ENCODE measurements at places on chromosomes 1 and 21. TPM values are rescaled to one million over a fixed set of nuclear protein-coding genes. Genes with fewer than 3 reads are reported as not detected.

ILF2 gene
- 81.3 TPM for total RNA-seq

SPRR2E gene
- not detected for total RNA-seq

SHCBP1L gene
- not detected for total RNA-seq

TAS1R1 gene
- not detected for total RNA-seq

F5 gene
- total RNA-seq = 2.5 TPM

CFHR1 gene
- total RNA-seq = not detected

LCE2C gene
- total RNA-seq = not detected

C1orf122 gene
- 39.0 TPM for total RNA-seq

PPIH gene
- total RNA-seq = 20.1 TPM

GPR3 gene
- not detected for total RNA-seq

LRRC39 gene
- 0.34 TPM for total RNA-seq

PRDX6 gene
- total RNA-seq = 884 TPM

TSPEAR gene
- 0.28 TPM for total RNA-seq

SMIM1 gene
- 1.6 TPM for total RNA-seq

GREM2 gene
- 6.0 TPM for total RNA-seq

CELA2A gene
- not detected for total RNA-seq

GUCA2A gene
- 2,800 TPM for total RNA-seq

LCE1B gene
- not detected for total RNA-seq

PLEKHA6 gene
- total RNA-seq = 154 TPM

DNA sequence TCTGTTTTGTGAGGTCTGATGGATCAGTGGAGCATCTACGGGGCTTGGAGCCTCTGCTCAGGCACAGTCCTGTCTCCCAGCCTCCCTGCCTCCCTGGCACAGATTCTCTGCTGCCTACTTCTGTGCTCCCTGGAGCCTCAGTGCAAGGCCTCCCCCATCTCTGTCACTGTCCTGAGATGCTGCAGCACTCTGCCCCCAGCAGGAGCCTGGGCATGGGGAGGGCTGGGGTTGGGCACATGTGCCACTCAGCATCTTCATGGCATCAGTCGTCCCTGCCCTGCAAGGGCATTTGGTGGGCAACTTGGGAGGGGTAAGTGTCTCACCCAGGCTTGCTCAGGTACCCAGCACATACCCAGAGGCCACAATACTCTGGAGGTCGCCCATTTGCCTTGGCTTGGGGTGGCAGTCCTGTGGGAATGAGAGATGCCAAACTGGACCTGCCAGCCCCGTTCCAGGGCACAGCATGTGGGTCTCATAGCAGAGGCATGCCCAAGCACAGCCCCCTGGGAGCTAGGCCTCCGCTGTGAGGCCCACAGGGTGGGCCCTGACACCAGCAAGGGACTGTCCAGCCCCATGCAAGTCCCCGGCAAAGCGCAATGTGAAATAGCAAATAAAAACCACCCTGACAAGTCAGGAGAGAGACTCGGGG is 28.7 kb downstream of the PADI3 start:
- DNase-seq = no peak

DNA sequence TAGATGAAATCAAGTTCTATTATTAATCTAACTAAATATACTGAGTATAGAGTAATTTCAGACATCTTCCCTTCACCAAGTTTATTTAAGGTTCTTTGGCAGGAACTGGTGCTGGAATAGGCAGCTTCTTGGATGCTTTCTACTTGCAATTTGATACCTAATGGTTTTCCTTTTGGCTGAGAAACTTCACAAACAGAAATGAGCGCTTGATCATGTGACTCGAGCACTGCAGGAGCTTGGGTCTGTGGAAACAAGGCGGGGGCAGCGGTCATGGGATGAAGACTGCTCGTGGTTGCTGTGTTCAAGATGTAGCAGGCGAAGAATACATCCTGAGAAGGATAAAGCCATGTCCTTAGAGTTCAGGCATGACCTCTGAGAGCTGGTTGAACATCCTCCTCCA is 136.8 kb downstream of the PTPRC start:
- DNase-seq = no peak

DNA sequence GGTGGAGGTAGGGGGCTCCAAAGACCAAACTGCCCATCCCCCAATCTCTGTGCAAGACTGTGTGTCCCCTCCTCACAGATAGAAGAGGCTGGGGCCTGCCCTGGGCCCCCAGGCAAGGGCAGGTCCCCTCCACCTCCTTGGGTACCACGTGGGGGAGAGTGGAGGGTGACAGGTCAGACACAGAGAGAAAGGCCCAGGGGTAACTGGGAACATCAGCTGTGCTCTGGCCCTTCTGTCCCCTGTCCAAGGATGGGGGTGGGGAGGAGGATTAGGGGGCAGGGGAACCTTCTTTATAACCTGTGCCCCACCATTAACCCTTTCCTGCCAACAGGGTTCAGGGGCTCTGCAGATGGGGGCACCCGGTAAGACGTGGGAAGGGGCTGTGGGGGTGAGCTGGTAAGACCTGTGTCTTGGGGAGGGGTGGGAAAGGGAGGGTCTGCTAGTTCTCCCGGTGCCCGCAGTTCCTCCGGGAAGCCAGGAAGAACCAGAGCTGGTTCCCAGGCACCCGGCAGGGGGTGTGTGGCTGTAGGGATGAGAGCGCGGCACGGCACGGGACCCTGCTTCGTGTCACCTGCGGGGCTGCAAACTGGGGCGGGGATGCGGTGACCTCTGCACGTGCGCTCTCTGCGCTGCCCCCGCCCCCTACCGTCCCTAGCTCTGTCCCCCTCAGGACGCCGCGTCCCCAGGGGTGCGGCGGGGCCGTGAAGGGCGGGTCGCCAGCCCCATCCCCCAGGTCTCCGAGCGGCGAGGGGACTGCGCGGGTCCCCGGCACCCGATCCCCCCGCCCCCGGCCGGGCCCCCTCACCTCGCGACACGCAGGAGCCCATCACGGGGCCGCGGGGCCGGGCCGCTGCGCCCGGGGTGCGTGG is 601 bp downstream of the FAM131C start:
- DNase-seq = no peak

- DNase-seq = no peak
These were observed 480.2 kb upstream of the DEPDC1 start for GRCh38 chr1:68976916-68977610.

- no peak for DNase-seq
These were observed 4.9 kb downstream of the SFT2D2 start for GRCh38 chr1:168230709-168231108.

- no peak for DNase-seq
These were observed 109.7 kb downstream of the PLXNA2 start for GRCh38 chr1:208134491-208134890.

- no peak for DNase-seq
These were observed 246.8 kb downstream of the TGFB2 start for GRCh38 chr1:218591966-218592365.

DNA sequence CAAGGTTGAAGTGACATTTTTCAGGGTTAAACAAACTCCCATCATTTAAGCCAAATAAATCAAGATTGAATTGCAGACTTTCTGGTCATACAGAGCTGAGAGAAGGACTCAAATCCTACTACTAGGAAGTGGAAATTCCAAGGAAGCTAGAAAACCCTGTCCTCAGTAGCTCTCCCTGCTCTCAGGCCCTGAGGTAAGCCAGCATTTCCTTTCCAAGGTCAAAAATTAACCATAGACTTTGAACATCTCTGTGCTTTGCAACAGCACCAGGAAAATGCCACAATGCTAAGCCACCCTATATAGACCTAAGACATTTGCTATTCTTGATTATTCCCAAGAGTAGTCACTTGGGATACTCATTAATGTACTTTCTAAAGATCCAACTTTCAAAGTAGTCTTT is 45.1 kb downstream of the LUZP1 start:
- DNase-seq = no peak

GRCh38 chr1:6570987-6571386 is 8.8 kb upstream of the ZBTB48 start:
- no peak for DNase-seq

GRCh38 chr21:37432710-37433455 is 66.3 kb downstream of the DYRK1A start:
- no peak for DNase-seq

- DNase-seq = no peak
These were observed 8.6 kb downstream of the CDC14A start for GRCh38 chr1:100360790-100361510.

DNA sequence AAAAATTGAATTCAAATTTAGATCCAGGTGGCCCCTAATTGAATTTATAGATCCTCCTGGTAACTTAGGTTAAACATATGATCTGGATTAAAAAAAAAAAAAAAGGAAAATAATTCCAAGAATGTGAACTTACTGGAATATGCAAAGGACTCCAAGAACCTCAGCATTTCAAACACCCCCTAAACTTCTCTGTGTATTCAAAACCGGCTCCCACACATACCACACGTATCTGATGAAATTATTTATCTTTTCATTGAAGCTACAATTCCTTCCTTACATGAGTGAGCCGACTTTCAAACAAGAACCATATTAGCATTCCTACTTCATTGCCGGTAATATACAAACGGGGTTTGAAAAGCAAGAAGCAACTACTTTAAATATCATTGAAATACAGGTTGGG is 61.4 kb upstream of the FMN2 start:
- DNase-seq = no peak

GRCh38 chr1:160499631-160500030 is 23.4 kb downstream of the SLAMF6 start:
- no peak for DNase-seq

- no peak for DNase-seq
These were observed 16.8 kb downstream of the RUNX3 start for GRCh38 chr1:24913274-24913604.

- DNase-seq = no peak
These were observed 117.7 kb downstream of the LACTBL1 start for GRCh38 chr1:22854688-22855565.

GRCh38 chr1:5927506-5928370 is 64.5 kb downstream of the NPHP4 start:
- peak; percentile 61 for DNase-seq

DNA sequence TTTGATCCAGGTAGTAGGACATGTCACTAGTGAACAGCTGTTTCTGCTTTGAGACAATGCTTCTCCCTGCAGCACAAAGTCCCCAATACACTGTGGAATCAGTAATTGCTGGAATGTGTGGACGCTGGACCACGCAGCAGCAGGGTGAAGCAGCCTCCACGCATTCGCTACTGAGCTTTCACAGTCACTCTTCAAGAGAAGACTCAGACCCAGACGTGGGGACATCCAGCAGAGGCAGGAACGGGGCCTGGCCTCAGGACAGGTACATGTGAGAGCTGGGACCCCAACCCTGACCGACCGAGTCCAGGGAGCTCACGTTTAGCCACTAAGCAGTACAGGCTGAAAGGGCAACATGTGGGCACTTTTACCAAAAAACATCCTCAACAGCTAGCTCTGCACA is 34.1 kb upstream of the PRDM15 start:
- DNase-seq = no peak

DNA sequence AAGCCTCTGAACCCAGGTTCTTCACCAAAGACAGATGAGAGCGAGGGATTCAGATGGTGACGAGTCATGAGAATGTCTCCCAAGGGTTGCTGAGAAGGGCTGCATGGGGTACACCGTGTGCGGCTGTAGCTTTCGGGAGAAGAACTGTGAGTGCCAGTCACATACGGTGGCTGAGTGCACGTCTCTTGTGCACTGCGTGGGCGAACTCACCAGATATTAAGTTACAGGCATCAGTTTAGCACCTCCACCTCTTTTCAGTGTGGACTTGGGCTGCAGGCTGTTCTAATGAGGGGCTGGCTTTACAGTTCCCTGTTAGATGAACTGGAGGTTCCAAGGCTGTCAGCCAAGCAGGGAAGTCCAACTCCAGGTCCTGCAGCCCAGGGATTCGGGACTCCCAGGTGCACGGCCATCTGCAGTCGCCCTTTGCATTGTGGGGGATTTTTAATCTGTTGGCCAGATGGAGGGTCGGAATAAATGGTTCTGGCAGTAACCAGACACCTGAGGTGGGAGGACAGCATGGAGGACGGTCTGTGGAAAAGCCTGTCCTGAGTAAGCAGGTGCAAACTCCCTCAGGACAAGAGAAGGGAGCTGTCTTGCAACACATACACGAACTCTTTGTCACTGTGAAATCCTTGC is 26.5 kb upstream of the AVPR1B start:
- no peak for DNase-seq

DNA sequence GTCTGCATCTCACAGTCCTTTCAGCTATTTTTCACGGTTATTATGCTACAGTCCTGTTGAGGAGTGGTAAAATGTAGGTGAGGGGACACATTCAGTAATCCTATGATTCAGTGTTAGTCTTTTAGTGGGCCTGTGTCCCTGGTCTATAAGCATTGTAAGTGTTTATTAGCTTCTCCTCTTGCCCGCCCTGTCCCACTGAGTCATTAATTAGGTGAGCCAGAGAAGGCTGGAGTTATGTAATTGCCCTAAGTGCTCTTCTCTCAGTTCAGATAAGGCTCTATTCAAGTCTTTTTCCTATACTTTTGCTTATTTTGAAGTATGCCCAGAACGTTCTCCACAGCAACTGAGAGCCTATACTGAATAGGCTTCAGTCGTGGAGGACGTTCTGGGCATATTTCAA is 76.3 kb upstream of the ZRANB2 start:
- DNase-seq = peak; percentile 27

GRCh38 chr1:180522213-180522515 is 19.8 kb upstream of the ACBD6 start:
- no peak for DNase-seq

- DNase-seq = no peak
These were observed 504 bp downstream of the DHRS3 start for GRCh38 chr1:12617511-12617900.

GRCh38 chr1:170586321-170587252 is 54.6 kb downstream of the GORAB start:
- no peak for DNase-seq

- no peak for DNase-seq
These were observed 96.9 kb upstream of the WLS start for GRCh38 chr1:68329096-68329835.

DNA sequence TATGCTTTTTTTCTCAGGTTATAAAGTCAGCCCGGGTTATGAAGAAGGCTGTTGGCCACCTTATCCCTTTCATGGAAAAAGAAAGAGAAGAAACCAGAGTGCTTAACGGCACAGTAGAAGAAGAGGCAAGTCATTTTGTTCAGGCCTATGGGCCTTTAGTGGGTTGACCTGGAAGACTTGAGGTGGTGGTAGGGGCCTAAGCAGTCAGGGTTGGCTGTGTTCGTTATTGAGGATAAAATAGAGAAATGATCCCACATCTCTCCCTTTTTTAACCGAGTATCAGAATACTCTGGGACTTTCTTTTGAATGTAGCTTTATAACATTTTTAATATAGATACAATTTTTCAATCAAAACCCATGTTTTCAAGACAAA is 67.1 kb downstream of the MTR start:
- DNase-seq = no peak

DNA sequence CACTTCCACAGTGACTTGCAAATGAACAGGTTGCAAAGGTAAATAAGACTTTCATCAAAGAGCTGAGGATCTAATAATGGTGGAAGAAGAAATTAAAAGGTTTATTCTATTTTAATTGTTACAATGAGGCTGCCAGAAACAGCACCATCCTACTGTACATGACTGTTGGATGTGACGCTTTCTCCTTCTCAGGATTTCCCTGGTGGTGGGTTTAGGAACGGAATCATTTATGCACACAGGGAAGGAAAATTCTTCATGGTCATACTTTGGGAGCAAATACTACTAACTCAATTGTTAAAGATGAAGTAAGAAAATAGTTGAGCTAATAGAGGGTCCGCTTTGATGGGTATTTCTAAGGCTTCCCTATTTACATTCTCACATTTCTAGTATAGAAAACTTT is 22.2 kb upstream of the LYPLAL1 start:
- no peak for DNase-seq

Measured in mucosa of descending colon (tissue), 3 donors.